HCEC 1CT (cell line): ENCODE measurements at places on chromosomes 1 and 21.
A peak's percentile ranks its signal among the peaks of the same experiment; 100 is the strongest.

DNA sequence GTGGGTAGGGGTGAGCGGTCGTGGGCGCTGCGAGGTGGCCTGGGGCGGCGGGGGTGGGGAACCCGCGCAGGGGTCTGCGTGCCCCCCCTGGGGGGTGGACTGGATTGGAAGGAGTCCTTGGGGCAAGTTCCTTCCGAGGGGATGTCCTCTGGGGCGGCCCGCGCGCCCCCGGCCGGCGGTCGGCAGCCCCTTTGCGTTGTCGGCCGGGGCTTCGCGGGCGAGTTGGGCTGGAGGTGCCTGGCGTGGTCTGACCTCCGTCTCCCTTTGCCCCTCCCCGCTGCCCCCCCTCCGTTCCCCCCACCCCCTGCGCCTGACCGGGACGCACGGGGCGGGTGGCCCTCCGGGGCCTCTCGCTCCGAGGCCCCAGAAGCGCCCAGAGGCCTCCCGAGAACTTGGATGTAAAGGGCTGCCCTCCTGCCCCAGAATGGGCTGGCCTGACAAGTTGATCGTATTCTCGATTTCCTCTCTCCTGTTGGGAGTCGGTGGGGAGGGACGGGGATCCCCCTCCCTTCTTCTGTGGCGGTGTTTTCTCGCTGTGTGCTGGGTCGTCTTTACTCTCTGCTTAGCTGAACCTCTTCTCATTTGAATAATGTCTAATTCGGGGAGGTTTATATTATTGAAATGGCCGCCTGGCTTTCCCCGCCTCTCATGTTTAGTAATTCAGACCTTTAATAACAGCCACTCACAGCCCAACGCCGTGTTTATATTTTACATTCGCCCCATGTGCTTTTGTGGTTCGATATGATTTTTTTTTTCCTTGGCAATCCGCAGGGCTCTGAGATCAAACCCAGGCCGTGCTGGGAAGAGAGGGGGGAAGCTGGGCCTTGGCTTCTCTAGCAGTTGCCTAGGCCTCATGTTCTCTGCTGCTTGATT lies 1.3 kb downstream of the POU2F1 start:
- DNase-seq = peak; percentile 85

DNA sequence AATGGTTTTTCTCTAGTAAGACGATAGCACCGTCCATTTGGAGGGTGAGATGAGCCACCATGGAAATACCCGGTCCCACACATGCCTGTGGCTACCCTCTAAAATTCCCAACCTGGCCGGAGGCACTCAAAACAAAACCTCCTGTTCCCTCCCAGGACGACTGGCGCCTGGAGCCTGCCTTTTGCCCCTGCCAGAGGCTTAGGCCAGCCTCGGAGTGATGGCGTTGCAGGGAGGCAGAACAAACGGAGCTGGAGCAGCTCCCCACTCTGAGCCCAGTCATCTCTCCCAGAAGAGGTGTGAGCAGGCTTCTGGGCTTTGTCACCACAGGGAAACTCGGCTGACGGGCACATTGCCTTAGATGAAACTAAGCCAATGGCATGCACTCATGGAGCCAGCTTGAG lies 213.7 kb upstream of the HOOK1 start:
- no peak for DNase-seq

DNA sequence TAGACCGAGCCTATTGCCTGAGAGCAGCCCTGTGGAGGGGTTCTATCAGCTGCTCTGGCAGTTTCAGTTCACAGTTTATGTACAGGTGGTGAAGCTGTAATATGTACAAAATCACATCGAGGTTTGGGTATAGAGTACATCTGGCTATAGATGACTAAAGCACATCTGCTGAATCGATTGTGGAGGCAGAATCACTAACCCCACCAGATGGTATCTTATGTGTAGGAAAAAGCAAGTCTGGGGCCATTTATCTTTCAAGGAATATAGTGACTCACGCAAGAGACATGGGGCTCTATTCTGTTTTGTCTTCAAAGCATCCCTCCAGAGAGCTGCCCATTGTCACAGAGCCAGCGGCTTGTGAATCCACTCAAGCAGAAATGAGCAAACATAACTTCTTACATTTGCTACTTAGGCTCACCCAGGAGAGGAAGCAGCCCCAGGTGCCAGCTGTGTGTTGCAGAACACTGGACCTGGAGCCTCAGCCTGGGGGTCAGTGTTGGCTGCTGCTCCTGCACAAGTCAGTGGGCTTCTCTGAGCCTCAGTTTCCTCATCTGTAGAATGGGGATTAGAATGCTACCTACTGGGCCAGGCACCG lies 21.3 kb downstream of the MIIP start:
- peak; percentile 88 for DNase-seq

- no peak for DNase-seq
These were observed 97.0 kb downstream of the GIPC2 start for GRCh38 chr1:78142736-78143135.

DNA sequence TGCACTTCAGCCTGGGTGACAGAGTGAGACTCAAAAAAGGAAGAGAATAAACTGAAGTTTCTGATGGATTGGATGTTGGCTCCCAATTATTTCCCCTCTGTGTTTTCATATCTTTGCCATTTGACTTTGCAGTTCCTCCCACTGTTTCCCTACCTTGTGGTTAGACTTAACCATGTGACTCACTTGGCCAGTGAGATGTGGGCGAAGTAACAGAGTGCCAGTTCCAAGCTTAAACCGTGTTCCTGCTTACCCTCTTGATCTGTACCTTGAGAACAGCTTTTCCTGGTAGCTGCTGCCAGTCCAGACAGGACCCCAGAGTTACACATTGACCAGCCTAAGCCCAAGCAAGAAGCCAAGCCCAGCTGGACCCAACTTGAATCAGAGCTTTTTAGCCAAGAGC lies 323.4 kb downstream of the LTN1 start:
- DNase-seq = no peak

DNA sequence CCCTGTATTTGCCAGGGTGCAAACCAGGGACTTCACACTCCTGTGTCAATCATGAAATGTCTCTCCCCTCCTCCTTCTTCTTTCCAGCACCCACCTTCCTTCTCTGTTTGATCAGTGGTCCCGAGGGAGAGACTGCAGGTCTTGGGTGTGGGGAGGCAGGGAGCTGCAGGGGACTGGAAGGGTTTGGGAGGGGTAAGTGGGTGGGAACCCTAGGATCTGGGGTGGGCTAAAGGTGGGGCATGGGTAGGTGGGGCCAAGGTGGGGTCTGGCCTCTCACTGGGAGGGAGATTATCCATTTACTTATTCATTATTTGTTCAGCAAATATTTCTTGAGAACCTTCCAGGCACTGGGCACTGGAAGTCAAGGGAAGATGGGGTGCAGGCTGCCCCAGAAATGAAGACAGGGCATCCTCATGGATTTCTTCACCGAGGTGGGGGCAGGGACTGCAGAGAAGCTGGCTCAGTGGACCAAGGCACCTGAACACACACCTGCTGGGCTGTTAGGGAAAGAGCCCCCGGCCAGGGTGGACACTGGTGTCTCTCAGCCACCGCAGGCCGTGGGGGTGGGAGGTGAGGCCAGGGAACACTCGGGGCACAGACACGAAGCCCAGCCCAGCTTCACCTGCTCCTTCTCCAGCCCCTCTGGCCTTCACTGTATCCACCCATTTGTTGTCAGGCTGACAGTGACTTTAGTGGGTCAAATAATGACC lies 193.9 kb upstream of the C1orf174 start:
- no peak for DNase-seq

DNA sequence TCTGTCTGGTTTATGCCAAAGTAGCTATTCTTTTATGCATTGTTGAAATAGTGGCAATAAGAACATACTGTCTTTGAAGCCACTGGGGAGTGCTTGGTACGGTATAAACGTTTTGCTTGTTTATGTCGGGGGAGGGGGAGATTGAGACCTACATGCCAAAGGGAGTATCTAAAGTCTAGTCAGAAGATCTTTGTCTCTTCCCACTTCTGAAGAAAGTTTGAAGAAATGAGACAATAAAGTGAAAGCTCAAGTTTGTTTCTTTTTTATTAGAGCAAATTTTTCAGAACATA lies 6.8 kb downstream of the AKIRIN1 start:
- no peak for DNase-seq

DNA sequence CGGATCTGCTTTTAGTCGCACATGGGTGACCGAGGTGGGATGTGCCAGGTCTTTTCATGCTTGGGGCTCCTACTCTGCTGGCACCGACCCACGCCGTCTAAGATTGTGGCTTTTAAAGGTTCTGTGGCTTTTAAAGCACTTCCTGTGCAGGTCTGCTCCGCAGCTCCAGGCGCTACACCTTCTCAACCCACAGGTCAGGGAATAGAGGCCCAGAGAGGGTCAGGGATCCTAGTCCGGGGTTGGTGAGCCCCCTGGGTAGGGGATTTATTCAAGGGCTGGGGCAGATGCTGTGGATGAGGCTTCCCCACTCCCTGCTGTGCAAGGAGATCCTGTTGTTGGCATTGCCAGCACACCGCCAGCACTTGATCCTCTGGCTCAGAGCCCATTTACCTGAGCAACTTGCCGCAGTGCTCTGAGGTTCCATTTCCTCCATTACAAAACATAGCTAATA lies 212.8 kb upstream of the RAB4A start:
- DNase-seq = no peak

DNA sequence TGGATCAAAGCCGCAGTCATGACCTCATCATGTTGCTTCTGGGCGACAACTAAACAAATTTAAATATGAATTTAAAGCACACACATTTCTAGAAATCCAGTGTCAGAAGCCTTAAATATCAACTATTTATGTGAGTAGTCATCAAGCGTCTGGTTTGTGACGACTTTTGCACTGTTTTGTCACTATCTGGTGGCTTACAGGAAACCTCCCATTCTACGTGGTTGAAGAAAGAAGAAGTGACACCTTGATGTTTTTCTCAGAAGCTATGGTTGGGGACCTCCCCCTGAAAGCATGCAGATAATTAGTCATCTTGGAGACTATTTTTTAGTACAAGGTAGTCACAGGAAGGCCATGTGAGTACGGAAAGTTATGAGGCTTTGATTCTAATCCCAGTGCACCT lies 58.5 kb downstream of the TENT5C start:
- no peak for DNase-seq

- DNase-seq = peak; percentile 47
These were observed at the start of gene FHAD1 for GRCh38 chr1:15246960-15247614. TSS of gene FHAD1 (plus strand) at chr1:15247223. CDS start at chr1:15251785, 4,562 bp downstream.

- no peak for DNase-seq
These were observed 35.7 kb downstream of the SDC3 start for GRCh38 chr1:30872948-30873263.

- DNase-seq = no peak
These were observed 13.2 kb upstream of the UMODL1 start for GRCh38 chr21:42057851-42058437.

- DNase-seq = no peak
These were observed 63.9 kb upstream of the ACTRT2 start for GRCh38 chr1:2957329-2957728.

GRCh38 chr1:33519240-33519884 lies 46.9 kb downstream of the ZSCAN20 start:
- DNase-seq = no peak

DNA sequence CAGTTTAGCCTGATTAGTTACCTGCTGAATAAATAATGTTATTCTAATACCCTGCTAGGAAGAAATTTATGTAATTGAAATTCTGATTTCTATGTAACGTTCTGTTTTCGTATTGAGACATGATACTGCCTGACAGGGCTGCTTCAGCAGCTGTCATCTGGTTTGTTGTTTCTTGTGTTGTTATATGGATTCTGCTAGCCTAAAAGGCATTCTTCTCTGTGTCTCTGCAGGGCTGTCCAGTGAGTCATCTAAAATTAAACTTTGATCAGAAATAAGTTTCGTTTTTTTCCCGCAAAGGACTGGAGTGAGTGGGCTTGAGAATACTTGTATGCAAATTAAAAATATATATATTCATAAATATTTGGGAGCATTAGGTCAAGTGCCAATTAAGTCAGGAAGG lies 93.0 kb downstream of the DYRK1A start:
- peak; percentile 69 for DNase-seq

DNA sequence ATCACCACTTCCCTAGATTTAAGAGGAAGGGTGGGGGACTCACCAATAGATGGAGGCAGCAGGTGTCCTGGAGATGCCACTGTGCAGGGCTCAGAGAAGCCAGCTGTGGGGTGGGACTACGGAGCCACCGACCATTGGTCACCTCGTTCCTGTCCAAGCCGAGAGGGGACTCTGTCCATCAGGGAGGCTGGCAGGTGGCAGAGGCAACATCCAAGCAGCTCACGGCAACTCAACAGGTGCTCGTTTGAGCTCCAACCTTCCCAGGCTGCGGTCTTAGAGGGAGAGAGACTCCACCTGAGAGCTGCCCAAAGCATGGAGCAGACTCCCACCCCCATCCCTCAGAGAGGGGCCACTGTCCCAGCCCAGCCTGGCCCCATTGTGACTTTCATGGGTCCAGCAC lies 71.4 kb downstream of the IGSF21 start:
- DNase-seq = no peak

GRCh38 chr1:47031059-47031458 lies 7.6 kb downstream of the CYP4X1 start:
- no peak for DNase-seq

- no peak for DNase-seq
These were observed 59.3 kb downstream of the NKAIN1 start for GRCh38 chr1:31180338-31180737.

DNA sequence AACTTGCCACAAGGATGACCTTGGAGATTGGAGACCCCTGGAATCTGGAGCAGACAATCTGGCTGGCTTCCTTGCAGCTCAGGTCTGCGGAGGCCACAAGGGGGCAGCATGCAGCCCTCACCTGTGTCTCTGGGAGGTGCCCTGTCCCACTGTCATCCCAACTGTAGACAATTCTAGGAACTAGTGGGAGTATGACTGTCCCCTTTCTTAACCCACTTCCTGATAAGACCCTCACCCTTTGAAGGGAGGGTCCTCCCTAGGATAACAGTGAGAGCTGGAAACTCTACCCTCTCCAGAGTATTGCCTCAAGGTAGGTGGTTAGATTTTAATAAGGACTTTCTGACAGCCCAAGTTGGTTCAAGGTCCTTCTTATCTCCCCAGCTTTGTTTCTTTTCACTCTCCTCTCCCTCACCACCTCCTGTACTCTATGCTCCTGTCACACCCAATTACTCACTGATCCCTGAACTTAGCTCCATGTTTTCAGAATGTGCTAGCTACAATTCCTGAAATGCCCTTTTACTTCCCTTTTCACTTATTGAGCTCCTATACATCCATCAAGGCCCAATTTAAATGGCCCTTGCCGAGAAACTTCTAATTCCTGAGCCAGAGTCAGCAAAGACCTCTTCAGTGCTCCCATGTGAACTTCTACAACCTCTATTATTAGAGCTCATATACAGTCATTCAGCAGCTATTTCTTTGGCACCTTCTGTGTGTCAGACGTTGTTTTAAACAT lies 9.2 kb upstream of the KCNQ4 start:
- DNase-seq = peak; percentile 24

- DNase-seq = no peak
These were observed 23.1 kb upstream of the SLC27A3 start for GRCh38 chr1:153752072-153752471.

- DNase-seq = no peak
These were observed 93.0 kb downstream of the NUF2 start for GRCh38 chr1:163414778-163415177.

DNA sequence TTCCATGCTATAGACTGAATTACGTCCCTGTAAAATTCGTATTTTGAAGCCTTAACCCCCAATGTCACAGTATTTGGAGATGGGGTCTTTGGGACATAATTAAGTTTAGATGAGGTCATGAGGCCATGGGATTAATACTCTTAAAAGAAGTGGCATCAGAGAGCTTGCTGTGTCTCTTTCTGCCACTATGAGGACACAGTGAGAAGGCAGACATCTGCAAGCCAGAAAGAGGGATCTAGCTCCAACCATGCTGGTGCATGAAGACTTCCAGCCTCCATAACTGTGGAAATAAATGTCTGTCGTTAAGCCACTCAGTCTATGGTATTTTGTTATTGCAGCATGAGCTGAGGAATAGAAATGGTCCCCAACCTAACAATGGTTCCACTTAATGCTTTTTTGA lies 99.0 kb downstream of the LTN1 start:
- no peak for DNase-seq

GRCh38 chr1:11650331-11650991 lies 3.8 kb downstream of the FBXO2 start:
- DNase-seq = peak; percentile 34
